ENCODE measurements at places on chromosomes 7 and 10. TPM values are rescaled to one million over a fixed set of nuclear protein-coding genes. Genes with fewer than 3 reads are reported as not detected.

GRCh38 chr10:102392306-102392705, 3.2 kb upstream of the NFKB2 start:
- no peak for DNase-seq
- H3K4me1 ChIP-seq: peaks cover 19% of the 10 kb centered on the region
- H3K36me3 ChIP-seq: peaks cover 11% of the 10 kb centered on the region

GRCh38 chr10:27950242-27950564, 48.7 kb downstream of the ODAD2 start:
- no peak overlapping the region for H3K4me3 ChIP-seq
- no peaks in the 10 kb centered on the region for H3K27me3 ChIP-seq
- no peak for DNase-seq
- H3K36me3 ChIP-seq: no peaks in the 10 kb centered on the region
- no peaks in the 10 kb centered on the region for H3K4me1 ChIP-seq
- no peak overlapping the region for H3K27ac ChIP-seq

DNA sequence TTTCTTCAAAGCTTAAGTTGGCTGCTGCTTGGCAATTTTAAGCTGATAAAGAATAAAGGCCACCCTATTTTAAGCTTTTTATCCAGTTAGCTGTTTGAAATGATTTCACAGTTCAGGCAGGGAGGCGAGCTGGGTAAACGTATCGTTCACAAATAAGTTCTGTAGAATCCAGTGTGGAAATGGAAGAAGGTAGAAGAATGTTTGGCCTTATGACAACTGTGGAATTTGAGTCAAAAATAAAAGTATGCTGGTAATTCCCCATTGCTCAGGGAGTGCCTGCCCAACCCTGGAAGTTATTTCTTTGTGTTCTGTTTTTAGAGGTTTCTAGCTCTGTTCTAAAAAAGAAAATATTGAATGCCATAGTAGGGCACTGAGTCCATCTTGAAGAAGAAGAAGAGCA, 113.1 kb downstream of the ARL4A start:
- H3K27me3 ChIP-seq: no peaks in the 10 kb centered on the region
- H3K36me3 ChIP-seq: no peaks in the 10 kb centered on the region
- no peak for DNase-seq
- H3K27ac ChIP-seq: no peak overlapping the region

DNA sequence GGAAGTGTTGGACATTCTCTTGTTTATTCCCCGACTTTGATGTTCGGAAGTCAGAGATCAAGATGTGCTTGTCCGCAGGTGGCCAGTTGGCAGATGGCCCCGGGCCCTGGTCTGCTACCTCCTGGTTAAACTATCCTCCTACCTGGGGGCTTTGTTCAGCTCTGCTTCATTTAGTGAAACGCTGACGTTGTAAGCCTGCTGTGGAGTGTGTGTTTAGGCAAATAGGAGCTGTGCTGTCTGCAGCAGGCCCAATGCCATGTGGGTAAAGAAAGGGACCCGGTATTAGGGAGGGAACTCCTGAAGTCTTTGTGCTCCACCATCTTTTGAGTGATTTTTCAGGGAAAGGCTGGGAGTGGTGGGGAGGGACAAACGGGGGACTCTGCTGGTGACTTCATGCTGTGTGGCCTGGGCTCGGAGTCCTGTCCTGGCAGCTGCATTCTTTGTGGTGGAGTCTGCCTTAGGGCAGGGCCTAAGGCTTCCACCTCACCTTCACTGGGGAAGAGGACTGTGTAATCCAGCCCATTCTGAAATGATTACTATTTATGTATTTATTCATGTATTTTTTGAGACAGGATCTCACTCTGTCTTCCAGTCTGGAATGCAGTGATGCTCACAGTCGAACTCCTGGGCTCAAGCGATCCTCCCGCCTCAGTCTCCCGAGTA, 171.1 kb upstream of the KLF6 start:
- H3K27ac ChIP-seq: no peak overlapping the region
- no peak overlapping the region for H3K4me3 ChIP-seq
- no peak for DNase-seq
- H3K36me3 ChIP-seq: no peaks in the 10 kb centered on the region
- H3K4me1 ChIP-seq: peaks cover 9% of the 10 kb centered on the region
- H3K27me3 ChIP-seq: no peaks in the 10 kb centered on the region

GRCh38 chr7:93293229-93293628, 61.1 kb downstream of the VPS50 start:
- no peaks in the 10 kb centered on the region for H3K27me3 ChIP-seq
- DNase-seq: no peak
- H3K4me3 ChIP-seq: no peak overlapping the region

DNA sequence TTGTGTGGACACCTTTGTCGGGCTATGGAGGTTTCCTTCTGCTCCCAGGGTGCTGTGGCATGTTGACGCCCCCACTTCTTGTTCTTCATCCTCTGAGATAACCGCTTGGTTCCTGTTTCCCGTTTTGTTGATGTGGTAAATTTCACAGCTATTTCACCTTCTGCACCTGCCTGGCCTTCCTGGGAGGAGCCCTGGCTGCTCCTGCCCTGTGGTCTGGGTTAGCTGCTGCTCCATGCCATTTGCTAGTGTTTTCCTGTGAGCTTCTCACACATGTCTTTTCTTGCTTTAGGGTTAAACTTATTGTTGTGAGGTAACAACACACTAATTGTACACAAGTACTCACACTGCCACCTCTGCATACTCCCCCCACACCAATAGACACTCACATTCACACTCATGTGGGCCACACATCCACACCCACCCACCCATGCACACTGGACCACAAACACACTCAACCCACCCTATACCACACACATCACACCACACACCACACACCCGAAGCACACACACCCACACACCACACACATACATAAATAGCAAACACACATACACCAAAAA, 46.5 kb upstream of the MSMB start:
- peak overlapping the region; percentile 80 for H3K27ac ChIP-seq
- H3K27me3 ChIP-seq: no peaks in the 10 kb centered on the region
- H3K4me3 ChIP-seq: peak overlapping the region; percentile 72

DNA sequence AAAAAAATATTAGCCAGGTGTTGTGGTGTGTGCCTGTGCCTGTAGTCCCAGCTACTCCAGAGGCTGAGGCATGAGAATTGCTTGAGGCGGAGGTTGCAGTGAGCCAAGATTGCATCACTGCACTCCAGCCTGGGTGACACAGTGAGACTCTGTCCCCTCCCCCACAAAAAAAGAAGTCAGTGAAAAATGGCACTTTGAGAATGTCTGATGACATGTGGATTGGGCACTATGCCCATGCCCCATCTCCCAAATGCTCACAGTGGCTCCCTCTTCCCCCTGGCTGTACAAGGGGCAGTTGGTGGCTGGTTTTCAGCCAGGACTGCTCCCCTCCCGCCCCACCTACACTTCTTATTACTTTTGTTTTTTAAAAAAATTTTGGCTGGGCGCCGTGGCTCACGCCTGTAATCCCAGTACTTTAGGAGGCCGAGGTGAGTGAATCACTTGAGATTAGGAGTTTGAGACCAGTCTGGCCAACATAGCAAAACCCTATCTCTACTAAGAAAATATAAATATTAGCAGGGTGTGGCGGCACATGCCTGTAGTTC, 26.1 kb downstream of the IL15RA start:
- no peaks in the 10 kb centered on the region for H3K4me1 ChIP-seq
- no peaks in the 10 kb centered on the region for H3K27me3 ChIP-seq
- DNase-seq: no peak
- no peak overlapping the region for H3K27ac ChIP-seq
- no peak overlapping the region for H3K4me3 ChIP-seq

GRCh38 chr7:128783143-128783861, 7.7 kb upstream of the OPN1SW start:
- H3K4me3 ChIP-seq: no peak overlapping the region
- no peak overlapping the region for H3K27ac ChIP-seq
- DNase-seq: no peak
- no peaks in the 10 kb centered on the region for H3K27me3 ChIP-seq

DNA sequence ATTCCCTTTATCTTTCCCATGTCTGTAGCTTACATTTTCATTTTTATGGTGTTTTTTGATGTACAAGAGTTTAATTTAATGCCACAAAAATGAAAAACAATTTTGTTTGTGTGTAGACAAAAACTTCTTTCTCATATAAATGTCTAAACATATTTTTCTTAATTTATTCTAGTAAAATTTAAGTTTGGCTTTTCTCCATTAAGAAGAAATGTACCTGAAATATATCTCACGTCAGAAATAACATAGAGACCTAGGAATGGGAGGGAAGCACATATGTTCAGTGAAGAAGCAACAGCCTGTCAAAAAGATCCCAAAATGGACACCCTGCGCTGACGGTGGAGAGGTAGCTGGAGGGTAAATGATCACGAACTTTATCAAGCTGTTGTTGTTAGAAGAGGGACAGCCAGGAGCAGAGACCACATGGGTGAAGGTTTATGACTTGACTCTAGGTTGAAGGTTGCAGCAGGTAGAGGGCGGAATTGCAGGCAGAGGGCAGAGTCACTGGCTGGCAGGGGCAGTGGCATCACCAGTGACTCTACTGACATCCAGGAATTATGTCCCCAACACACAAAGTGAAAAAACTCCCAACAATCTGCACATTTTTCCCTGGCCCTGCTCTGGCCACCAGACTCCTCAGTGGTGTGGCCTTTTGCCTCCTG, 225.9 kb upstream of the PRSS58 start:
- peak overlapping the region; percentile 70 for H3K27ac ChIP-seq
- no peak overlapping the region for H3K4me3 ChIP-seq
- DNase-seq: no peak
- peaks cover 4% of the 10 kb centered on the region for H3K4me1 ChIP-seq

GRCh38 chr10:77297393-77297739, 340.2 kb downstream of the KCNMA1 start:
- no peaks in the 10 kb centered on the region for H3K4me1 ChIP-seq
- DNase-seq: no peak
- no peaks in the 10 kb centered on the region for H3K27me3 ChIP-seq
- no peak overlapping the region for H3K4me3 ChIP-seq

DNA sequence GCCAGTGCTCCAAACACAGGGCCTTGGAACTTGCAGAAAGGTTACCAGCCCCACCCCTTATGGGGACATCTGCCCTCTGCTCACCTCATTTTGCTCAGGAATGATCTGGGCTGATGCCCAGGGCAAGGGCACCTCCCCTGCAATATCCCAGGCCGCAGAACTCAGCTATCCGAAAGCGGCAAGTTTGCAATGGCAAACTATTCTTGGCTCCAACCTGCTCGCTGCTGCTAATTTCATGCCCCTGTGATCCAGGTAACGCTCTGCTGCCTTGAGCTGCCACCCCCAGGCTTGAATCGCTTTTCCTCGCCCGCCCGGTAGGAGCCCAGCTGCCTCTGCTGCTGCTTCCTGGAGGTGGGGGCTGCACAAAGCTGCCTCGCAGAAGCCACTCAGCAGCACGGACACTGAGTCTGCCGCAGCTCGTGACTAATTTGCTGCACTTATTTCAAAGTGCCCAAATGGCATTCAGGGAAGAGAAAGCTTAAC, 18.2 kb downstream of the SLC29A3 start:
- no peaks in the 10 kb centered on the region for H3K27me3 ChIP-seq
- no peak overlapping the region for H3K27ac ChIP-seq
- DNase-seq: no peak
- no peaks in the 10 kb centered on the region for H3K36me3 ChIP-seq
- no peaks in the 10 kb centered on the region for H3K4me1 ChIP-seq

DNA sequence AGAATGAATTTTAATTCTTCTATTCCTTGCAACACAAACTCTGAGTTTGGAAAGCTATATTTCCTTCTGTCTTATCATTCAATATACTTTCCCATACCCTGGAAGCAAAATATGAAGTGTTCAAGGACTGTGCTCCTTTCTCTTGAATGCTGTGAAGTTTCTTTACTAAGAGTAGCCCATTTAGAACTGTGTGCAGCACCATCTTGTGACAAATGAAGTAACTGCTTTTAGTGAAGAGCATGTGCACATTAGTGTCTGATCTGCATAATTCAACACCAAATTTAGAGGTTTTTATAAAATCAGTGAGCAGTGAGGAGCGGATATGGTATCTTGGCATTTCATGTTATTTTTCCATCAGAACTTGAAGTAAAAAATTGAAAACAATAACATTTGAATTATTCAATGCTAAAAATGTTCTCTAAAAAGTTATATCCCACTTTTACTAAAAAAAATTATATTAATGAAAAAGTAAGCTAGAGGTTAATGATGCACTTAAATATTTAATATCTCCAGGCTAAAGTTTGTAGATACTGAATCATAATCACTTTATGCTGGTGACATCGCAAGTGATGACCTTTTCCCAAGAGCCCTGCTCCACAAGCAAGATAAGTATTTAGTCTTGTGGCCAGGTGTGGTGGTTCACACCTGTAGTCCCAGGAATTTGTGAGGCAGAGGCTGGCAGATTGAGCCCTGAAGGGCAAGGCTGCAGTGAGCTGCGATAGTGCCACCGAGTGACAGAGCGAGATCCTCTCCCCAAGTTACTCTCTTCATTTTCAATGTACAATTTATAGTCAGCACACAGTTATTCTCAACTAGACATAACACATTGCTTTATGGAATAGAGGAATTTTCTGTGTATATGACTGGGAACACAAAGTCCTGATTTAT, 108.8 kb upstream of the PCLO start:
- no peak for DNase-seq
- H3K4me3 ChIP-seq: no peak overlapping the region
- no peaks in the 10 kb centered on the region for H3K27me3 ChIP-seq

DNA sequence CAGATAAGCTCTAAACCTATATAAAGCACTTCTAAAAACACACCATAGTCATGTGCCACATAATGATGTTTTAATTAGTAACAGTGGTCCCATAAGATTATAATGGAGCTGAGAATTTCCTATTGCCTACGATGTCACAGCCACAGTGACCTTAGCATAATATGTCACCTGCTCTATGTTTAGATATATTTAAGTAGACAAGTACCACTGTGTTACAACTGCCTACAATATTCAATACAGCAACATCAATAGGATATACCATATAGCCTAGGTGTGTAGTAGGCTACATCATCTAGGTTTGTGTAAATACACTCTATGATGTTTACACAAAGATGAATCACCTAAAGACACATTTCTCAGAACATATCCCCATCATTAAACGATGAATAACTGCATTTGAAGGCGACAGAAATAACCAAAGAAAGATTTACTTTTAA, 24.5 kb downstream of the GPR22 start:
- no peak overlapping the region for H3K27ac ChIP-seq
- DNase-seq: no peak
- H3K4me3 ChIP-seq: no peak overlapping the region
- no peaks in the 10 kb centered on the region for H3K4me1 ChIP-seq
- no peaks in the 10 kb centered on the region for H3K36me3 ChIP-seq

DNA sequence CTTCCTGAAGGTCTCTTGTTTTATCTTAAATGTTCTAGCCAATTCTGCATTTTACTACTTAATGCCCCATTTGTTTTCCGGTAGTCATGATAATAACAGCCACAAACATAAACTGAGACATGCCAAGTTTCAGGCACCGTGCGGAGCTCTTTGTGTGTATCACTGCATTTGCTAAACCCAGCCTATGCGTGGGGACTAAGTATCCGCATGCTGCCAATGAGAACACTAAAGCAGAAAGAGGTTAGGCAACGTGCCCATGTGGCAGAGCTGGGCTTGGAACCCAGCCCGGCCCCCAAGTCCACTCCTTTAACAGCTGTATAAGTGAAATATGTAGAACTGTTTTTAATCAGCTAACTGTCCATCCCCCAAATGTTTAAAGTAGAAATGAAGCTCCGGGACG, 54.1 kb downstream of the SLIT1 start:
- no peaks in the 10 kb centered on the region for H3K4me1 ChIP-seq
- H3K36me3 ChIP-seq: no peaks in the 10 kb centered on the region
- no peak overlapping the region for H3K4me3 ChIP-seq
- no peaks in the 10 kb centered on the region for H3K27me3 ChIP-seq
- H3K27ac ChIP-seq: no peak overlapping the region
- DNase-seq: no peak

The H2BK1 gene
- 1.8 TPM for total RNA-seq

The ZCCHC24 gene
- 0.58 TPM for total RNA-seq

The MIOS gene
- total RNA-seq: 24.3 TPM

The MYL10 gene
- total RNA-seq: not detected

The GBX1 gene
- total RNA-seq: not detected

The SYT15 gene
- 1.2 TPM for total RNA-seq

The CALHM3 gene
- total RNA-seq: not detected

All from naive thymus-derived CD4-positive, alpha-beta T cell (primary cell).